ENCODE measurements at places on chromosomes 2 and 18.

DNA sequence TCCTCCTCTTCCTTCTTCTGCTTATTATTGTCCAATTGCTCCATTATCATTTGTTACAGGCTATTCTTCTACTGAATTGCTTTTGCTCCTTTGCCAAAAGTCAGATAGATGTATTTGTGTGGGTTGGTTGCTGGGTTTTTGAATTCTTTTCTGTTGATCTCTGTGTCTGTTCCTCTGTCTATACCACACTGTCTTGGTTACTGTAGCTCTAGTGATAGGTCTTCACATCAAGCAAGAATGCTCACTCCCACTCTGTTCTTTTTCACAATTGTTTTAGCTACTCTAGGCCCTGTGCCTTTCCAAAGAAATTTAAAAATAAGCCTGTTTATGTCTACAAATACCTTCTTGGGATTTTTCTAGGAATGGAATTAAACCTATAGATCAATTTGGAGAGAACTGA lies 217.2 kb downstream of the GALR1 start:
- DNase-seq = no peak

DNA sequence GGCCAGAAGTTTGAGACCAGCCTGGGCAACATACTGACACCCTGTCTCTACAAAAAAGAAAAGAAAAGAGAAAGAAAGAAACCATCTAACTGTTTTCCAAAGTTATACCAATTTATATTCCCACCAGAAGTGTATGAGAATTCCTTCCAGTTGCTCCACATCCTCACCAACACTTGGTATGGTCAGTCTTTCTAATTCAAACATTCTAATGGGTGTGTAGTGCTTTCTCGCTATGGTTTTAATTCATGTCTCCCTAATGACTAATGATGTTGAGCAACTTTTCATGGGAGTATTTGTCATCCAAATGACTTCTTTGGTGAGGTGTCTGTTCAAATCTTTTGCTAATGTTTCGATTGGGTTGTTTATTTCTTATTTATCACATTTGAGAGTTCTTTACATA lies 10.5 kb upstream of the B3GNT7 start:
- DNase-seq = no peak

DNA sequence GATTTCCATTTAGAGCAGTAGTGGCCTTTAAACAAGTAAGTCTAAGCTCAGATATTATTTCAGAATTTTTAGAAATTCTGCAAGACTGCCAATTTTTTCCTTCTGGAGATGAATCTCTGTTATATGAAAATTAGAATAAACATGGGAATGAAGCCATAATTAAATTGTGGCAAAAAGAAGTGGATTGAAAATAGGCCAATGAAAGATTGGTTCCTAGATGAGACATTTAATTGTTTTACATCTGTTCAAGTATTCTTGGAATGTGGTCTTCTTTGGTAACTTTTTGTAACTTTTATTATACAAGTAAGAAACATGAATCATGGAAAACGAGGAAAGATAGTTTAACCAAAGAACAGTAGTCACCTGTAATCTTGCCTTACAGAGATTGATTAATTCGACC lies 10.3 kb downstream of the CAD start:
- DNase-seq = no peak

DNA sequence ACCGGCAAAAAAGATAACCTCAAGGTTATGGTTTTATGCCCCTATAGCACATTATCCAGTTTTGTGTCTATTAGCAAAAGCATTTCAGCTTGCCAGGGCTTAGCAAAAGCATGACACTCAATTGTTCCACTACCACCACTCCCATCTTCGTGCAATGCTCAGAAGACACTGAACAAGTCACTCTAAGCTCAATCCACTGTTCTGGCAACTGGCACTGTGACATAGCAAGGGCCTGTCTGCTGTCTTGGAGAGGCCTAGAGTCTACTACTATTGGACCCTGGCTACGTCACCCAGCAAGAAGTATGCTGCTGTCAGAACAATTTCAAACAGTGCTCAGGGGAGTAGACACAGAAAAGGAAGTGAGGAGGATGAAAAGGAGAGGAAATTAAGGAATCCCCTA lies 103.5 kb upstream of the PPP1CB start:
- peak; percentile 75 for DNase-seq

DNA sequence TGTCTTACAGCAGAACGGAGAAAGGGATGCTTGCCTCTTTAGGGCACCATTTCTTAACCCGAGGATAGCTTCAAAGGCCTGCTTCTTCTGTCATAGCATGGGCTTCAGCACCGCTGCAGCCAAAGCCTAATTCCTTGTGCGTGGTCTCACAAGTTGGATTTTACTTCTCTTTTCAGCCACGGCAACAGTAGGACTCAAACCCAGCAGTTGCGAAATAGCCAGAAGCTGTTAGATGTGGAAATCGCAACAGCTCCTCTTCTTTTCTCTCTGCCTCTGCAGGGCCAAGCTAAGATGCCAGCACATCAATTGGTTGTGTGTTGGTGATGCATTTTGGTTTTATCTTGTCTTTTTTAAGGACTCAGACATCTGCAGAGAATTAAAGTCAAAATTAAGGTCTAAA lies 3.1 kb downstream of the NRXN1 start:
- DNase-seq = no peak

GRCh38 chr2:98295275-98295674 lies 51.0 kb upstream of the CNGA3 start:
- DNase-seq = no peak

DNA sequence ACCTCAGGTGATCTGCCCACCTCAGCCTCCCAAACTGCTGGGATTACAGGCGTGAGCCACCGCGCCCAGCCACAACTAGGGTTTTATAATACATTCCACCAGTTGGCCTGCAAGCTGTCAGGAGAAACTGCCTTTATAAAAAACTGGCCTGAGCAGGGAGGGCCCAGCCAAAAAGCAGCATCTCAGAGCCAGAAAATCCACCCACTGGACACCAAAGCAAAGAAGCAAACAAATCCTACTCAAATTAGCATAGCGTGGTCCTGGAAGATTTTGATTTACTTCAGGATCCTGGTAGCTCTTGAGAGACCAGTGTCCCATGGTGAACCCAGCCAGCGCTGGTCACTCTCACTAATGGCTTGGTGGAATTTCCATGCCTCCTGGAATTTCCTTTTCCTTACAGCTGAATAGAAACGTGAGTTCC lies 60.0 kb upstream of the PXDN start:
- DNase-seq = no peak

DNA sequence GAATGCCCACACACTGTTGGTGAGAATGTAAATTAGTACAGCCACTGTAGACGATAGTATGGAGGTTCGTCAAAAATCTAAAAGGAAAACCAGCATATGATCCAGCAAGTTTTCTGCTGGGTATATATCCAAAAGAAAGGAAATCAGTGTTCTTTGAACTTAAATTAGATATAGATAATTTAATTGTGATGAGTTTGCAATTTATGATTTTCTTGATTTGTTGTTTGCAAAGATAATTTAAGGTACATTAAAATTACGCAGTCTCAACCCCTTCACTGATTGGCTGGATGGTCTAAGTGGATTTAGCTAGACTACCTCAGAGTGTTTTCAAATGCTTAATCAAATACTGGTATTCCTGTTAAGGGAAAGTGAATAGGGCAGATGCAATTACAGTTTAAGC lies 302.2 kb downstream of the GALNT13 start:
- no peak for DNase-seq

- no peak for DNase-seq
Observed at GRCh38 chr18:78666666-78667335, 312.8 kb upstream of the SALL3 start.

- DNase-seq = no peak
Observed at GRCh38 chr2:242035858-242036652, 166.5 kb downstream of the RTP5 start.

DNA sequence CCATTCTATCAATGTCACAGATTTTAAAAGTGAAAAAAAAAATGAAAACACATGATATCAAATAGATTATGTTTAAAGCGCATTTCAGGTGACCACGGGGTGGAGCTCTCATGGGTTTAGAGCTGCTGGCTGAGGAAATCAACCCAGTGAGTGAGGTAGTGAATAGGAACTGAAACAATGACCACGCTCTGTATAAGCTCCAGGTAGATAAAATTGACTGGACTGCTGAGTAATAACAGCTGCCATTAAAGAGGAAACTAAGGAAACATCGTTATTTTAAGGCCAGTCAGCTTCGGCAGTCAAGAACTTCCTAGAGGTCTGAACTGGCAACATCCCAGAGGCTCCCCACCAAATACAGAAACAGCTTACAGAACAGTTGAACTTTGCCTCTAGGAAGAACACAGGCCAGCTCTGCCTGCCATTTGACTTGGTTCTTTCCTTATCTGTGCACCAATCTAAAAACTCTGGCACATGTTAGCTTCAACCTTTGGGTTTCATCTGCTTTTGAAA lies 185.9 kb downstream of the PDE1A start:
- no peak for DNase-seq

GRCh38 chr2:64186699-64187605 lies 42.7 kb upstream of the PELI1 start:
- no peak for DNase-seq

DNA sequence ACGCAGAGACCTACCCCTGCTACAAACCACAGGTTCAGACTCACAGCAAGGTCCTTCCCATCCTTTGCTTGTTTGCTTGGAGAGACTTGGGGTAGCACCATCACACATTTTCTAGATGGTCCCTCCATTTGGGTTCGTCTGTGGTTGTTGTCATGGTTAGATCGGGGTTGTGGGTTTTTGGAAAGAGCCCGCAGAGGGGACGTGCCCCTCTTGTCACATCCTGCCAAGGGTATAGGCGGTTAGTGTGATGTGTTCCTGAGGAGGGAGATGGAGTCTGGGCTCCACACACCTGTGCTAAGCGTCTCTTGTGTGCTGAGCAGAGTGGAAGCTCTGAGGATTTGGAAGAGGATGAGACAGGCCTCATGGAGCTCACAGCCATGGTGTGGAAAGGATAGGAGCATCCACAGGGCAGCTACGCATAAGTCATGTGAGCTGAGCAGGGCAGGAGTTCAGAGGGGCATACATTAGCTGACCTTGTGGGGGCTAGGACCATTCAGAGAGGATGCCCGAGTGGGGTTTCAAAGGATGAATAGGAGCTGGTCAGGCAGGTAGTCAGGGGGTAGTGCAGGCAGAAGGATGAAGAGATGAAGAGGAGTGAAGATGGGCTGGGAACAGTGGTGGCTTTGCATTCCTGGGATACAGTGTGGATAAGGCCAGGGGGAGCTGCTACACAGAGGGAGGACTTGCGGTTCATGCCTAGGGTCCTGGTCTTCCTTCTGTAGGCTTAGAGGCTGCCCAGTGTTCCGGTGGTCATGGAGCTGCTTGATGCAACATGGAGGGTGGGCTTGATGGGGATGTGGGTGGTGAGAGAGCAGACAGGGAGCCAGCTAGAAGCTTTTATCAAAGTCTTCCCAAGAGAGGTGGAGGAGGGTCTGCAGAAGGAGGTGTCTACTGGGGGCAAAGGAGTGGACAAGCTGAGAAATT lies 62.9 kb downstream of the ACKR3 start:
- no peak for DNase-seq

DNA sequence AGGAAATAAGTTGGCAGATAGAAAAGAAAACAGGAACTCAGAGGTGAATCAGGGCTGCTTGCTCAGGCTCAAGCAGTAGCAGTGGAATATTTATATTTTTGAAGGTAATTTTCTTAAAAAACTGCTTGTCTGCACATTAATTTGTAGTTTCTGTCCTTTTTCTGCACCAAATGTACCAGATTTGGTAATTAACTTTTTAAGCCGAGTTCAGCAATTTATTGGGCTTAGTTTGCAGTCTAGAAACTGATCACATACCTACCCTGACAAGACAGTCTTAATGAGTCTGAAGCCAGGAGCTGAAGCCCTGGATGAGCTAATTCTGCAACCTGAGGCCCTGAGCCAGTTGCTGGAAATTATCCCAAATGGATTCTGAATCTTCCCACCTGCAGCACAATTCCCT lies 647.0 kb downstream of the TDRD15 start:
- no peak for DNase-seq

DNA sequence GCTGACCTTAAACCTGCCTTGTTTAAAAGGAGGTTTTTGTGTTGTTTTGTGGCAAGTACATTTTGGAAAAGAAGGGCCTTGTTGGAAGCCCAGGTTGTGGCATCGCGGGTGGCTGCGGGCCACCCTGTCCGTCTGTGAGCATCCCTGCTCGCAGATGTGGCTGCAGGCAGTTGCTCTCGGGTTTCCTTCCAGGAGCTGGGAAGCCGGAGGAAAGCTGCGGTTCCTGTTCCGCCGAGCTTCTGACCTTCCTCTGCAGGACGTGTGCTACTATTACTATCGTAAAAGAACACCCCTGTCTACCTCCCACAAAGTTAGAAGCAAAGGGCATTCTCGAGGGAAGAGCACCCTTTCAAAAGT lies 766 bp downstream of the MFF start:
- DNase-seq = peak; percentile 26

- DNase-seq = no peak
Observed at GRCh38 chr2:238846378-238846627, 1.6 kb upstream of the TWIST2 start.

All from tibial artery (tissue), 4 donors.